GM23248 (cell line): ENCODE measurements at places on chromosomes 2 and 18. TPM values are rescaled to one million over a fixed set of nuclear protein-coding genes. Genes with fewer than 3 reads are reported as not detected.

The SLC40A1 gene
- 0.25 TPM in 1 of 2 replicates, not detected in the other for total RNA-seq

The MC5R gene
- not detected in 2 replicates for total RNA-seq

The SPATA3 gene
- not detected in 2 replicates for total RNA-seq

The POTEI gene
- total RNA-seq = not detected in 2 replicates

The CDH2 gene
- total RNA-seq = 157 and 165 TPM in 2 replicates

The RNF25 gene
- 31.7 and 37.4 TPM in 2 replicates for total RNA-seq

The SCG2 gene
- under 0.01 and 0.25 TPM in 2 replicates for total RNA-seq

The ADCY3 gene
- total RNA-seq = 42.9 and 47.4 TPM in 2 replicates

The RRM2 gene
- total RNA-seq = 17.6 and 23.5 TPM in 2 replicates

The CPSF3 gene
- total RNA-seq = 34.0 and 39.6 TPM in 2 replicates

The PPM1B gene
- 17.4 and 24.4 TPM in 2 replicates for total RNA-seq

The REV1 gene
- total RNA-seq = 15.0 and 19.5 TPM in 2 replicates

The HS1BP3 gene
- total RNA-seq = 10.5 and 17.1 TPM in 2 replicates

The TBR1 gene
- total RNA-seq = 0.97 TPM in 1 of 2 replicates, not detected in the other

The ALPG gene
- total RNA-seq = not detected in 2 replicates

The FEV gene
- total RNA-seq = not detected in 2 replicates

The LOXHD1 gene
- total RNA-seq = not detected in 2 replicates

The CGREF1 gene
- 19.2 and 23.3 TPM in 2 replicates for total RNA-seq

The ASNSD1 gene
- 63.4 and 67.7 TPM in 2 replicates for total RNA-seq

The PHOSPHO2 gene
- 0.86 and 2.4 TPM in 2 replicates for total RNA-seq

The SOWAHC gene
- total RNA-seq = 43.6 and 46.0 TPM in 2 replicates

The BOD1L2 gene
- not detected in 2 replicates for total RNA-seq

The GAREM1 gene
- 0.51 and 1.2 TPM in 2 replicates for total RNA-seq

The AKAIN1 gene
- total RNA-seq = not detected in 2 replicates

The ABCG5 gene
- total RNA-seq = not detected in 2 replicates
